Globus pallidus (tissue), 1 donor: ENCODE measurements at places on chromosomes 1 and 21.

DNA sequence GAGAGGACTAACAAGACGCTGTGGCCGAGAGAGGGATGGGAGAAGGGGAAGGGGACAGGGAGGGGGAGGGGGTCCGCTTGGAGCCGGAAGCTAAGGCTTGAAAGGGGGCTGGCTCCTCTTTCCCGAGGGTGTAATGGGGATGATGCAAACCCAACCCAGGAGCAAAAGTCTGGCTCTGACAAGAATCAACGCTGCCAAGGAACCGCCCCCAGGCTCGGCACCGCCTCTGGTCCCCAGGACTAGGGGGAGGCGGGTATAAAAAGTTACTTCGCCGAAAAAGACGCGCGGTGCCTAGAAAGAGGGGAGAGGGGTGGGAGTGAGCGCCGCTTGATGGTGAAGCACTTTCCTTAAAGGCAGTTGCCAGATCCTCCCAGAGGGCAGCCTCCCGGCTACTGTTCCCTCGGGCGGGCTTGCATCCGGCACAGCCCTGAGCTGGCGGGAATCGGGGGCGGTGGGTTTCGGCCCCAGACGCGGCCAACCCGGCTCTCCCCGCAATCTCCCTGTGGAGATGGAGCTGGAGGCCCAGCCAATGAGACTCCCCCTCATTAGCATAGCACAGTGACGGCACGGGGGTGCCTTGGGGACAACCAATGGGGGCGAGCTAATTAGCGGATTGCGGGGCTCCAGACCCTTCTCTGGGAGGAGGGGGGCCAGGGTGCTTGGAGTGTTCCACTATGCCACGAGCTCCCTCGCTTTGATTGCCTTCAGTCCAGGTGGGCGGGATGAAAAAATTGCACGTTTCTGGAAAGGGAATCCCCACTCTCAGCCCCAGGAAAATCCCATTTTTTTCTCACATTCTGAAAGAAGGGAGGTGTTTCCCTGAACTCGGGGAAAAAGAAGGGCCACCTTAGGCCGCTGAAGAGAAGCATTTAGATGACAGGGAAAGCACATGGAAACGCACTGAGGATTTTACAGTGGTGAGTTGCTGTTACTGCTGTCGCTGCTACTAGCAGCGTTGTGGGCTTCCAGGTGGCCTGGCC is at the start of gene KCNT2:
Gene KCNT2 (minus strand): TSS at position 51 of the 980 bp plus-strand sequence. CDS start 131 bp downstream, outside the sequence.
- DNase-seq: peak; percentile 7

DNA sequence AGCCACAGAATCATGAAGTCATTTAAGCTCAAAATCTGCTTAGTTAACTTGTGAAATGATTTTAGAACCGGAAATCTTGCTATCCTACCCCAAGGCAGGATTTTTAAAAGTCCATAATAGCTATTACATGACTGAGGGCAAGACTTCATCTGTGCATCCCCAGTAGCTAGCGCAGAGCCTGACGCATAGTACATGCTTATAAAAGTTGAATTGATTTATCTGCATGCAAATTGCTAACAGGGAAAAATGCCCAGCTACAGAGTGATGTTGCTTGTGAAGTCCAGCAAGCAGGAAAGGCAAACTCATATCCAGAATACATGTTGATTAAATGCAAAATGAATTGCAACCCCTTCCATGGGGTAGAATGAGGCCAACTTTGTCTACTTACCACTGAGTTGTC is 8.1 kb upstream of the MAP1LC3C start:
- no peak for DNase-seq

- peak; percentile 65 for DNase-seq
These were observed 96.6 kb downstream of the FGGY start for GRCh38 chr1:59393211-59394180.

GRCh38 chr1:52142220-52143183 is 613 bp downstream of the ZFYVE9 start:
- DNase-seq: peak; percentile 45

GRCh38 chr1:32182060-32182459 is 2.6 kb downstream of the TXLNA start:
- DNase-seq: no peak

- DNase-seq: no peak
These were observed 12.7 kb downstream of the EPHA10 start for GRCh38 chr1:37752213-37752582.

DNA sequence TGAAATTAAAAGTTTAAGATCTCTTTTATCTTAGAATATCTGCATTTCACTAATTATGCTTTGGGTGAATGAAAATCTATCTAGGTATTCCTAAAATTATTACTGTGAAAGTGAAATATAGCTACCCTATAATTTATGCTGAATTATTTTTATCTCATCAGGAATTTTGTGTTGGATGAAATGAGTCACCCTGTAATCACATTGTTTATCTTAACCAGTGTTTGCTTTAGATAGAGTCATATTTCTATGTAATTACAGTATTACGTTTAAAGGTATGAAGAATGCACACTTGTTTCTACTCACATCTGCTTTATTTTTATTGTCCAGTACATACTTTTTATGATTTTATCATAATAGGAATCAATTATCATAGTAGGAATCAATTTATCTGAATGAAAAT is 249.2 kb downstream of the NCAM2 start:
- no peak for DNase-seq

DNA sequence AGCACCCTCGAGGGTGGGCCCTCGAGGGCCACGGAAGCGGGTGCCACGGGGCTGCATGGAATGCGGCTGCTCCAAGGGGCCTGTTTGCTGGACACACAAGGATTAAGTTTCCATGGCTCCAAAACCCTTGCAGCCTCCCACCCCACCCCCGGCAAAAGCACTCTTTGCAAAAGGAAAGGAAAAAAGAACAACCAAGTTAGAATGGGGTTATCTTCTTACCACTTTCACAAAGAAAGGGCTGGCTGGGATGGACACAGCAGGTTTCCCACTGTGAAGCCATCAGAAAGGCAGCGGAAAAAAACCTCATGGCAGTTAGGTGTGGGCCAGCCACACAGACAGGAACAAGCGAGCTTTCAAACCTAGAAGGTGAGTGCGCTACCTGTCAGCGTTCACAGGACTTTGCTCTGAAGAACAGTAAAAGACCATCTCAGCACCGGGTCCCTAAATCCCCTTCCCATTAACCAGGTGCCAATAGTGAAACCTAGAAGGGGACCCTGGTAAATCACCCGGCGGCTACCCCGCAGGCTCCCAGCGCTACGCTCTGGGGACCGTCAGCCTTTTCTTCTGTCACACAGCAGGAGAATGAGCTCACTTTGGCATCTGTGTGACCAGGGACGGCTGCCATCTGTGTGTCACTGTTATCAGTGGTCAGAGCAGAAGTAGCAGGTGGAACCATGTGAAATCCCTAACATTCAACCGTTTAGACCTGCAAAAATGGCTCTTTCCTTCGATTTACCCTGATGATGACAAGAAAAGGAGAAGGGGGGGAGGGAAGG is 93.0 kb downstream of the SIM2 start:
- DNase-seq: peak; percentile 53

DNA sequence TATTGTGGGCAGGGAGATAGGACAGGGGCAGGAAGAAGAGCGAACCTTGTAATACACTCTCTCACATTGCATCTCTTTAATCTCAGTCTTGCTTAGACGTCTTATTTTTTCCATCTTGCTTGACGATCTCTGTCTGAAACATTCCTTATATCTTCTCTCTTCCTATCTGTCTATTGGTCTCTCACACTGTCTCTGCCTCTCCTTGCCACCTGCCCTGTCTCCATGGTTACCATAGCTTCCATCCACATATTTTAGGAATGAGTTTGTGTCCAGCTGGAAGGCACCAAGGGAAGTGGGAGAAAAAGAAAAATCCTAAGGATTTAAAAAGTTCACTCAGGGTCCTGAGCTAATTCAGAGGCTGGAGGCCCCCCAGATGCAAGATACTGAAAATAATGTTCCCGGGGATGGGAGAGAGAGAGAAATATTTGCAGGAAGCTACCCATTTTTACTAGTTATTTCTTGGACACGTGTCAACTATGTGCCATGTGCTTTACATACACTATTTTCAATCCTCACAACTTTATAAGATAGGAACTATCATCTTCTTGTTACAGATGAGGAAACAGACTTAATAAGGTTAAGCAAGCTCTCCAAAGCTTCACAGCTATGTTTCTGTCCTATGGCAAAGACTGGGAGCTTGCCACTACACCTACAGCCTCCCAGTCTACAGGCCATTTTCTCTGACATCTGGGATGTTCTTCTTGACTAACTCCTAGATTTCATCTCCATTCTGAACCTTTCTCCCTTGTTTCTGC is 933 bp downstream of the ANKRD34A start:
- DNase-seq: no peak

DNA sequence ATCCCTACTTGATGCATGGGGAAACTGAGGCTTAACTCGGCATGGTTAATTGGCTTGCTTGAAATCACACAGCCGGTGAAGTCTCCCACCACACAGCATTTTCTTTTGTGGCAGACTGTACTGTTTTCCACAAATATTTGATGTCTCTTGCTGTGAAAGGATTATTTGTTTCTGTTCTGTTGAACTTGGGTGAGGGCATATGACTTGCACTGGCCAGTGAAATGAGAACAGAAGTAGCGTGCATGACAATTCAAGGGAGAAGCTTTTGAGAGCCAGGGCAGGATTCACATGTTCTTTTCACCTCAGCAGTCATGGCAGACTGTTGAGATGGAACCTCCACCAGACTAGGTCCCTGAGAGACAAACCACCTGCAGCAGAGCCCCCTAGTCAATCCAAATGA is 11.7 kb upstream of the AK2 start:
- peak; percentile 47 for DNase-seq

DNA sequence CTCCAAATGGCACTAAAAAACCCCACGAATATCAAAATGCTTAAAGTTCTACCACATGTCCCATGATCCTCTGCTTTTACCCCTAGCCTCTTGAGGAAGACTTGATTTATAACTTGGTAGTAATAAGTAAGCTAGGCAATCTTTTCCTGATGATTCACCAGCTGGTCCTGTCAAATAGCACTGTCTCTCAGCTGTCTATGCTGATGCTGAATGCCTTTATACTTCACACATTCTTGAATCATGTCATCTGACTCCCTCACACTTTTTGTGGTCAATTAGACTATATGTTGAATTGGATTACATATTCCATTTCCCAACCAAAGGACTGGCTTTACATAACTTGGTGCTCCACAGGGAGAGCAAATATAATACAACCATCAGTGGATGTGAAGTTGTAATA is 16.6 kb downstream of the C21orf91 start:
- DNase-seq: no peak

- no peak for DNase-seq
These were observed 6.0 kb downstream of the S100A9 start for GRCh38 chr1:153363641-153364040.

- DNase-seq: no peak
These were observed 21.2 kb upstream of the CHI3L1 start for GRCh38 chr1:203207751-203208150.

DNA sequence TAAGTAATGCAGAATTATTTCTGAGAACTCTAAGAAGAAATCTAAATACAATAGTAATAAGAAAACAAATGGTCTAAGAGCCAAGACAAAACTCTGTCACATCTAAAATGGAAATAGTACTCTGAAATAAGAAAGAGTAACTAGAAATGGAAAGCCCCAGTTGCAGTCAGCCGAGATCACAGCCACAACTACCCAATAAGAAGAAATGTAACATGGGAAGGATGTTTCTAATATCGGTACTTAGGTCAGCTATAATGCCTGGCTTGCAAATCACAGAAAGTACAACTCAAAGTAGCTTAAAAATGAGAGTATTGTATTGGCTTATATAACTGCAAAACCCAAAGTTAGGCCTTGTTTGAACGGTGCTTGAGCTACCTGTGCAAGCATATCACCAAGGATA is 58.6 kb upstream of the USP25 start:
- no peak for DNase-seq

DNA sequence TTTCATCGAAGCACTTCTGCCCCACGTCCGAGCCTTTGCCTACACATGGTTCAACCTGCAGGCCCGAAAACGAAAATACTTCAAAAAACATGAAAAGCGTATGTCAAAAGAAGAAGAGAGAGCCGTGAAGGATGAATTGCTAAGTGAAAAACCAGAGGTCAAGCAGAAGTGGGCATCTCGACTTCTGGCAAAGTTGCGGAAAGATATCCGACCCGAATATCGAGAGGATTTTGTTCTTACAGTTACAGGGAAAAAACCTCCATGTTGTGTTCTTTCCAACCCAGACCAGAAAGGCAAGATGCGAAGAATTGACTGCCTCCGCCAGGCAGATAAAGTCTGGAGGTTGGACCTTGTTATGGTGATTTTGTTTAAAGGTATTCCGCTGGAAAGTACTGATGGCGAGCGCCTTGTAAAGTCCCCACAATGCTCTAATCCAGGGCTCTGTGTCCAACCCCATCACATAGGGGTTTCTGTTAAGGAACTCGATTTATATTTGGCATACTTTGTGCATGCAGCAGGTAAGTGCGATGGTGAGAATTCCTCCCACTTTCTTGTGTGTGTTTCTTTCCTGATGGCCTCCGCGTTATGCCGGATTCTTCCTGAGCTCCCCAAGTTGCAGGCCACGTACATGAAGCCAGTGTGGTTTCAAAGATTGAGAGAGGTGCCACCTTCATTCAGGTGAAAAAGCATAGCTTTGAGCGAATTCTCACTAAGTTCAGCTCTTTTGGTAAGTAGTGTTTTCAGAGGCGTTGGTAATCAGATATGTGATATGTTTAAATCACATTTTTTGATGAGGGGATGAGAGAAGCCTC is 6.0 kb downstream of the NFIA start:
- DNase-seq: peak; percentile 46

- DNase-seq: no peak
These were observed 182.0 kb upstream of the C1orf174 start for GRCh38 chr1:4081806-4082711.

- DNase-seq: no peak
These were observed 37.7 kb upstream of the IGSF5 start for GRCh38 chr21:39707316-39707715.

DNA sequence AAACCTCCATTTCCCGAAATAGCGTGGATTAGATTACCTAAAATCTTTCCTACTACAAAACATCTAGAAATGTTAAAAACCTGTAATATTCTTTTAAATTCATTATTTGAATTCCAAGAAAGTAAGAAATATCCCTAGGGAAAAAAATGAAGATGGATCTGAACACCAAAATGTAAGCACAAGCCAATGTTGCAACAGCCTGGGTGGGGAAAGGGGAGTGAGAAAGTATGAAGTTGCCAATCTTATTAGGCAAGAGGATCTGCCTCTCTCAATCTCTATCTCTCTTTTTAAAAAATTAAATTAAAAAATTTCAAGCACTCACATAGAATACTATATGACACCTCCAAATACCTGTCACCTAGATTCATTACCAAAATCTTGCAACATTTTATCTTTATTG is 74.9 kb upstream of the IRF2BP2 start:
- DNase-seq: no peak

GRCh38 chr1:58763214-58763613 is 20.6 kb downstream of the JUN start:
- DNase-seq: no peak
